RPMI7951 (cell line): ENCODE measurements at places on chromosomes 2 and 18. TPM values are rescaled to one million over a fixed set of nuclear protein-coding genes. Genes with fewer than 3 reads are reported as not detected.

RGPD3 gene
- total RNA-seq = 0.12 and 0.20 TPM in 2 replicates

CACNB4 gene
- total RNA-seq = 0.10 and 0.12 TPM in 2 replicates

CLEC4F gene
- total RNA-seq = not detected in 2 replicates

UGT1A3 gene
- not detected in 2 replicates for total RNA-seq

FBXO36 gene
- 5.2 and 6.4 TPM in 2 replicates for total RNA-seq

SP9 gene
- total RNA-seq = not detected in 2 replicates

DSG1 gene
- total RNA-seq = not detected in 2 replicates

ALPI gene
- not detected in 2 replicates for total RNA-seq

GBX2 gene
- total RNA-seq = 0.24 TPM in 1 of 2 replicates, not detected in the other
